AG09309 (cell line): ENCODE measurements at places on chromosomes 3 and 15.

- no peak for DNase-seq
Measured at GRCh38 chr15:77568973-77569728, 63.6 kb downstream of the LINGO1 start.

DNA sequence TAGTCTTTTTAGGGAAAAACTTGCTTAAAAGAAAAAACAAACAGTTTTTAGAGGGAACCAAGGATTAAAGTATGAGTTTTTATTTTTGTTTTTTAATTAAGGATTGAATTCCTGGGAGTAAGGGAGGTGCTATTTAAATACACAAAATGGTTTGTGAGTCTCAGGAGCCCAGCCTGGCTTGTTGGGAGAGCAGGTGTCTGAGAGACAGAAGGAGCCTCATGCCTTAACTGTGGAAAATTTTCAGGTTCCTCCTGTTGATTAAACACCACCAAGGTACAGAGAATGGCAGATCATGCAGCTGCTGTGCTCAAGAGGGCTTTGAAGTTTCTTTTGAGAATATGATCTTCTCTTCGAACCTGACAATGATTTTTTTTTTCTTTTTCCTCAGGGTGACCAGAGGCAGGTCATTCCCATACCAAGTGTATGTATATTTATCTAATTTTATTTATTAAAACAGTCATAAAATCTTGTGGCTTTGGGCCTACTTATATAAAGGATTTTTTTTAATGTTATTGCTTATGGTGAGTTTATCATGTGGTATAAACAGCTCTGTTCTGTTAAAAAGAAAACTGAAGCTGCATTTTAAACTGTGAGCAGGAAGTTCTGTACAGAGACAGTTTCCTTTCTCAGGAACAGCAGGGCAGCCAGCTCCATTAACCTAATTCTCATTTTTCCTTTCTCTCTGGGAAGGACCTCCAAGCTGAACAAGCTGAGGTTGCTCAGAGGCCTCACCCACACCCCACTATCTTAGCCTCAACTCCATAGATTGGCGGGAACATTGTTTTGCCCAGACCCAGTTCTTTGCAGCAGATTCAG is 33.7 kb upstream of the VILL start:
- no peak for DNase-seq

DNA sequence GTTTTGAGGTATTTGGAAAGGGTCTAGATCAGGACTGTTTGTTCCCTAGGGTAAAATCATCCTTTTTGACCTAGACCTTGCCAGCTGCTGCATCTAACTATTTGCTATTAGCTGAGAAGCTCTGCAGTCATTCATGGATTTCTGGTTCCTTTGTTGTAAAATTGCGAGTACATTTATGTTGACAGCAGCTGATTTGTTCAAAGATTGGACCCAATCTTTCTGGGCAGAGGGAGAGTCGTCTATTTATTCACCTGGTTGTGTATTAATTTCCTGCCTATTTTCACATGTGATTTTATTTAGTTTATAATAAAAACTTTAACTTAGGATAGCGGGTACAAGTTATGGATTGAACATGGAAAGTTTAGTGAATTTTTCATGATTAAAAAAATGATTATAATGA is 236.3 kb downstream of the CNTN4 start:
- DNase-seq = no peak

DNA sequence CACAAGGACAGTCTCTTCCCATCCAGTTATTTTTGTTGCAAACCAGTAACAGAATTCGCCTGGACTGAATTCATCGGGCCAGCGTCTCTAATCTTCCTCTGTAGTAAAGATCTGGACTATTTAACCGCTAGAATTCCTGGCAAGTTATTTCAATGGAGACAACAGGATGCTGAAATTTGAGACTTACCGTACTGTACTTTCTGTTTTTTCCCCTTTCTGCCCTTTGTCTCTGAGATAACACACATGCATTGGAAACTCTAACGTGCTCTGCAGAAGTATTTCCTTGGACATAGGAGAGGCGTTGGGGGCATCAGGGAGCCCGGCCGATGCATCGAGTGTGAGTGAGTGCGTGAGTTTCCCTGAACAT is 61.5 kb downstream of the ASB7 start:
- DNase-seq = no peak

DNA sequence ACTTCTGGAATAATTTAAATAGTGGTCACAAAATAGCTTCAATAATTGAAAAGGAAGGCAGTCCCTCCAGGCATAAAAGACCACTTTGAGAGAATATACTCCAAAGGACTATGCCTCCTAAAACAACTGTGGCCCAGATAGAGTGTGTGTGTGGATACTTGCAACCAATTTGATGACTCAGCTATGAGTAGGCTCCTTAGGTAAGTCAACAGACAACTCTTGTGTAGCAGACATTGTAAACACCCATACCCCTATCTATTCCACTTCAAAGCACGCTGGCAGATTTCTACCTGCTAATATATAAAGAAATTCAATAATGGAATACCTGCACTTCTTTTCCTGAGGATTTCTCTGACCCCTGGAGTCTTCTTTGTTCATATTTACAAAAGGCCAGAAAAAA is 254.5 kb downstream of the NEK10 start:
- DNase-seq = no peak

DNA sequence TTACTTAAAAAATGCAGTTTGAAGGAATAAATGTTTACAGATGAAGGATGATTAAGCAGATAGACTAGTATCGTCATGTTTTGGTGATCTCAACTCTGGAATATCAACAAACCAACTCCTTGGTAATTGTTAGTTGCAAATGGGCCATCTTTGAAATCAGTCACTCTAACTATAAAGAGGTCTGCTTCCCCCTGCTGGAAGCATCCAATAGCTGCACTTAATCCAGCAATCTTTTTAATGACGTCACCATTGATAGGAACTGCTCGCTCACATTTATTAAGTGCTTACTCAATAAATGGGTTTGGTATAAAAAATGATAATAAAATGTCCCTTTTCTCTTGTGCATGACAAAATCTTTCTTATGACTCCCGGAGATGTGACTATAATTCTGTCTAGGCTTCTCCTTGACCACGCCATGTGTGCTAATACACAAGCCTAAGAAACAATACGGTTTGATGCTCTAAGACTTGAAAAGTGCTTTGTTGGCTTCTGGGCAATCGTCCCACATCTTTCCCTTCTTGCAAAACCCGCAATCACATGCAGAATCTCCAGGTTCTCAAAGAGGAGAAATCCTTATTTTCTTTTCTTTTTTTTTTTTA is 227.6 kb upstream of the POU1F1 start:
- DNase-seq = peak; percentile 46

DNA sequence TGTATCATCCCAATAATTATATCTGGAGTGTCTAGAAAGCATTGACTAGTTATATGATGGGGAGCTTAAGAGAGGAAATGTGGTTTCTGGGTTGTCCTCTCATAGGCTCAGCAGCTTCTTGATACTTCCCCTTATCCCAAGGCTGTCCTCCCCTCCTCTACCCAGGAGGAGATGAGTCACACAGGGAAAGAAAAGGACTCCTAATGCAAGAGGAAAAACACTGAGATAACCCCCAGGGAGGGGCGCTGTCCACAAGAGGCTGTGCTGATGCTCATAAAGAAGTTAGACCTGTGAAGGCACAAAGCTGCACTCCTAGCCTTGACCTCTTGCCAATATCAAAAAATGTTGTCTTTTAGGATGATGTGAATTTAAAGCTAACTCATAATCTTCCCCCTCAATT is 28.8 kb upstream of the GYG1 start:
- peak; percentile 43 for DNase-seq

GRCh38 chr15:39404767-39405181 is 176.1 kb upstream of the THBS1 start:
- peak; percentile 100 for DNase-seq

DNA sequence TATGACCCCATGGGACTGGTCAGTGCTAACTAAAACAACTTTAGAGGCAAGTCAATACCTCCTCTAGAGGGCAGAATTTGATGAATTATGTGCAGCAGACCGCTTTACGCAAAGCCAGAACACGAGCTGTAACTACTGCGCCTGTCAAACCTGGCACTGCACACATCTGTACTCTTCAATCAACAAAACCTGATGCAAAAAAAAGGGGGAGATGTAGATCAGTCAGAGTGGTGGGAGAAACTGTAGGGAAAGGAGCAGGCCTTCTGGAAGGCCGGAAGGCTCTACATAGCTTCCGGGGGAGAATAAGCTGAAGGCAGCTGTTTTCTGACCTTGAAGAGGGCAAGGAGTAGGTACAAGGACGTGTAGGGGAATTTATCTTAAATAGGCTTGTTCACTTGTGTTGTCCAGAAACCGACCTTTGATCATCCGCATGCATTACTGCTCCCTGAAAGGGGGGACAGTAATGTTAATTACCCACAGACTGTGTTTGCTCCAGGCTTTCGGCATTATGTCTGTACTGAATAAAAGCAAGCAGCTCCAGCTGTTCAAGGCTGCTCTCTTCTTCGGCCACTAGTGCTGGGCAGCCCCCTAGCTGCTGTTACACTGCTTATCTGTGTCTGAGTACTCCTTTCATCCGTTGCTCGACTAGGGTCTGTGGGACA is 41.0 kb downstream of the GPR160 start:
- DNase-seq = no peak

DNA sequence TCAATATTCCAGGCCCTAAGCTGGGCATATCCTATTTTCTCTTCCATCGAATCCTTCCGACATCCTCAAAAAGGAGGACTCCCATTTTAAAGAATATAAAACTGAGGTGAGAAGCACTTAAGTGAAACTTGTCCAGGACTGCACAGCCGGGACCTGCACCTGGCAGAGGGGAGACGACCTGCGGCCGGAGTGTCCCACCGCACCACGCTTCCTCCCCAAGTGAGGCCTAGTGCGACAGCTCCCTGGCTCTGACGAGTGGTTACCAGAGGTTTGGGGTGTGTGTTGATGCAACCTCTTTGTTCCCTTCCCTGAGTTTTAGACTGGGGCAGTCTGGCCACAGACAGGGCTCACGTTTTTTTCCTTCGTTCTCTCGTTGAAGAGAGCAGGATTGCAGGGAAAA is 24.9 kb upstream of the ATP2B2 start:
- no peak for DNase-seq

DNA sequence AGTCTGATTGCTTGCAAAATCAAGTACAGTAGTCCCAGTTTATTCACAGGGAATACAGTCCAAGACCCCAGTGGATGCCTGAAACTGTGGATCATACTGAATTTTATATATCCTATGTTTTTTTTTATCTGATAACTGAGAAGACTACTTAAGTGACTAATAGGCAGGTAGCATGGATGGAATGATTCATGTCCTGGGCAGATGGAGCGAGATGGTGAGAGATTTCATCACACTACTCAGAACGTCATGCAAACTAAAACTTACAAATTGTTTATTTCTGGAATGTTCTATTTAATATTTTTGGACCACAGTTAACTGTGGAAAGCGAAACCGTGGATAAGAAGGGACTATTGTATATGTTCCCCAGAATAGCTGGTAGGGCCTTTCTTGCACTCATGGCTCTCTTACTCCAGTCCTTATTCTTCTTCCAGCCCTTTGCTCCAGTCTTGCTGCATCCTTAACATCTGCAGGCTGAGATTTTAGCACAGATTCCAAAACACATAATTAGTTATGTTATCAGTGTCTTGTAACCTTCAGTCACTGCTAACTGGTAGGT is 290.0 kb downstream of the ADAMTSL3 start:
- DNase-seq = no peak

- peak; percentile 28 for DNase-seq
Measured at GRCh38 chr3:122493296-122493695, 21.4 kb downstream of the KPNA1 start.

GRCh38 chr3:52121464-52121805 is 32.8 kb downstream of the POC1A start:
- DNase-seq = no peak

- peak; percentile 10 for DNase-seq
Measured at GRCh38 chr3:70358978-70359580, 46.6 kb upstream of the MDFIC2 start.

DNA sequence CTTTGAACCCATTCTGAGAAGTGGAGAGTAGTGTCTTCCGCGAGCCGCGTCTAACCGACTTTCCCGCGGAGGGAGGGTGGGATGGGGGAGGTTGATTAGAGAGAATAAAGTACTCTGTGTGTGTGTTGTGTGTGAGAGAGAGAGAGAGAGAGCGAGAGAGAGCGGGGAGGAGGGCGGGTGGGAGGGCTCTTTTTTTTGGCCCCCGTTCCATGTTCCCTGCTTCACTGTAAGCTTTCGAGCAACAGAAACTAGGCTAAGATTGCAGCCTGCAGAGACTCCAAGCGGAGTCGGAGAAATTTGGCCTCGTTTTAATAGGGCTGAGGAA is 1.6 kb upstream of the MEIS2 start:
- no peak for DNase-seq

DNA sequence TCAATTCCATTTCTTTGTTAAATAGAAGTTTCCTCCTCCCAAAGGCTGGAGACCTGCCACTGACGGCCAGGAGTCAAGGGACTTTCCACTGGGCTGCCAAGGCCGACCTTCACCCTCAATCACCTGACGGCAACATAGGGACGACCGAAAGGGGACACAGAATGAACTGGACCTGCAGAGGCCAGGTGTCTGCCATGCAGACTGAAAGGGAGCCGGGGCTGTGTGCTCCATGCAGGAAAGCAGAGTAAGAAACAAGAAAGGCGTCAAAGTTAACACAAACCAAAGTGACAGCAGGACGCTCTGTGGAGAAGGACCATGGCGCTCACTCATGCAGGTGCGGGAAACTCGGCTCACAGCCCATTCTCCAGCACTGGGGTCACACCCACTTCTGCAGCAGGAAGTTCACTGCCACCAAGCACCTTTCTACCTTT is 26.1 kb downstream of the ZXDC start:
- DNase-seq = no peak

GRCh38 chr3:152203652-152204051 is 65.1 kb upstream of the MBNL1 start:
- no peak for DNase-seq

GRCh38 chr3:155853214-155854140 is 750 bp downstream of the SLC33A1 start:
- no peak for DNase-seq

DNA sequence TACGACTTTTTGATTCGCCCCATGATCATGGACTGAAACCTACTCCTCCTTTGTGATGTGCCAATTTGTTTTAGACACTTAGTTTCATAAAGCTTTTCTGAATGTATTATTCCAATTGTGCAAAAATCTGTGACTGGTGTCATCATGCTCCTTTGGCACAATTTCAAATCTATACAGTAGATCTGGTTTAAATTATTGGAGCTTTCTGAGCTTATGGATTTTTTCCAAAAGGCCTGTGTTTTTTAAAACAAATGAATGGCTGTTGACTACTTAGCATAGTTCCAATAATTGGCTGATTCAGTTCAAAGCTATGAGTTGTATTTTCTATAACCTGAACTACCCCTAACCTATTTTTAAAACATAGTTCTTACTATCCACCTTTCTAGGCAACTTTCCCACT is 282.7 kb downstream of the CNTN3 start:
- no peak for DNase-seq
